ENCODE measurements at places on chromosomes 4 and X. TPM values are rescaled to one million over a fixed set of nuclear protein-coding genes. Genes with fewer than 3 reads are reported as not detected.

DNA sequence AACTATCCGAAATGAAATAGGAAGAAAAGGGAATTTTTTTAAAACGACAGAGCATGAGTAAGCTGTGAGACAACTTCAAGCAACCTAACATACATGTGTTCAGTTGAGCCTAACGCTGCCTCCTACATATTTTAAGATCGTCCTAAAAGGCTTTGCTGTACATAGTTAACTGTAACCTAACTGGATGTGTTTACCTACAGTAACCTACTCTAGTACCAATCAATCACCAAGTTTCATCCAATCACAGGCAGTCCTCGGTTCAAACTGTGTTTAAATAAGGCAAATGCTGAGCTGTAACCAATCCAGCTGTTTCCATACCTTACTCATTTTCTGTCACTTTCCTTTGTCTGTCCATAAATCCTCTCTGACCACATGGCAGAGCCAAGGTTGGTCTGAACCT is 17.1 kb downstream of the RCHY1 start:
- no peak for DNase-seq

The DCLK2 gene
- total RNA-seq: 27.5 TPM

The PAK3 gene
- 24.8 TPM for total RNA-seq

GRCh38 chrX:46587158-46587557 is 13.6 kb downstream of the CHST7 start:
- peak; percentile 31 for DNase-seq

The SNCA gene
- 27.4 TPM for total RNA-seq

DNA sequence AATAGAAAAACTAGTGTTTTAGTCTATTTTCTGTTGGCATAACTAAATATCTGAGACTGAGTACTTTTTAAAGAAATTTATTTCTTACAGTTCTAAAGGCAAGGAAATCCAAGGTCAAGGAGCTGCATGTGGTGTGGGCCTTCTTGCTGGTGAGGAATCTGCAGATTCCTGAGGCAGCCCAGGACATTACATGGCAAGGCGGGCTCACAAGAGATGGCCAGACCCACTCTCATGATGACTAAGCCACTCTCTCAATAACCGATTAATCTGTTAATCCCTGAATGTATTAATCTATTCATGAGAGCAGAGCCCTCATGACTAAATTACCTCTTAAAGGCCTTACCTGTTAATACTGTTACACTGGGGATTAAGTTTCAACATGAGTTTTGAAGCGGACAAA is 340.8 kb downstream of the GRXCR1 start:
- DNase-seq: no peak

The TBX22 gene
- 1.1 TPM for total RNA-seq

- no peak for DNase-seq
Measured at GRCh38 chr4:150039274-150040127, 38.7 kb upstream of the DCLK2 start.

The GAGE1 gene
- not detected for total RNA-seq

The ADGRL3 gene
- total RNA-seq: 31.5 TPM

The SHOX gene
- not detected for total RNA-seq

The PIN4 gene
- total RNA-seq: 8.2 TPM

GRCh38 chrX:17298564-17298963 is 76.4 kb upstream of the NHS start:
- DNase-seq: no peak

- no peak for DNase-seq
Measured at GRCh38 chr4:165380805-165381204, 2.0 kb downstream of the CPE start.

The CCDC110 gene
- not detected for total RNA-seq

DNA sequence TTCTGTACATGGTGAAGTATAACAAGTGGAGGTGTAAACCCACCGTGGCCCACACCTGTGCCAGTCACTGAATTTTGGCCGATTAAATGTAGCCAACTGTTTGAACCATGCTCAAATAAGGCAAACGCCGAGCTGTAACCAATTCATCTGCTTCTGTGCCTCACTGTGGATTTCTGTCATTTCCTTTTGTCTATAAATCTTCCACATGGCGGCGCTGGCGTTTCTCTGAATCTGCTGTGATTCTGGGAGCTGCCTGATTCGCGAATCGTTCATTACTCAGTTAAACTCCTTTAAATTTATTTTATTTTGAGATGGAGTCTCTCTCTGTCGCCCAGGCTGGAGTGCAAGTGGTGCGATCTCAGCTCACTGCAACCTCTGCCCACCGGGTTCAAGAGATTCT is 19.2 kb downstream of the SUPT20HL2 start:
- DNase-seq: no peak

DNA sequence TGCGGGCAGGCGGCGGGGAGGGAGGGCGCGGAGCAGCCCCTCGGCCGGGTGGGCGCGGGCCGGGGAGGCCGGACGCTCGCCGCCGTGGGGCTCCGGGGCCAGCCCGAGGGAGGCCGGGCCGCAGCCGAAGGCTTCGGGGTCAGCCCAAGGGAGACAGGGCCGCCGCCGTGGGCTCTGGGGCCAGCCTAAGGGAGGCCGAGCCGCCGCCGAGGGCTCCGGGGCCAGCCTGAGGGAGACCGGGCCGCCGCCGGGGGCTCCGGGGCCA is 251 bp downstream of the KIAA0232 start:
- no peak for DNase-seq

GRCh38 chrX:44828008-44828605 is 15.7 kb upstream of the DUSP21 start:
- no peak for DNase-seq
